ENCODE measurements at places on chromosomes 12 and 14. TPM values are rescaled to one million over a fixed set of nuclear protein-coding genes. Genes with fewer than 3 reads are reported as not detected.

GRCh38 chr12:112239020-112239419, 113.7 kb downstream of the TRAFD1 start:
- no peak for DNase-seq

Gene AMN
- total RNA-seq, result not detected

DNA sequence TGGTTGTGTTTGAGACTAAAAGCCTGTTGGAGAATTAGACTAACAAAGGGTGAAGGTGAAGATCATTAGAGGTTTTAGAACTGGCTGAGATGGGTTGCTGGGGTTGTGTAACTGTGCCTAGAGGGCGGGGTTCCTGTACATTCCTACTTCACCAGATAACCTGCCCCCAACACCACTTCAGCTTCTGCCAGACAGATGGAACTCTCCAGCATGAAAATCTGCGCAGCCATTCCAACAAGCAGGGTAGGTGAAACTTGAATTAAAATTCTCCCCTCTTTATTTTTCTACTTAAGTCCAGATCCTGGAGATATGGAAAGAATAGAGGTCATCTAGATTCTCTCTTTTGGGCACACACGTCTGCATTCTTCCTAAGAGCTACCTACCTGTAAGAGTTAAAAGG, 6.0 kb downstream of the FOXG1 start:
- no peak for DNase-seq

DNA sequence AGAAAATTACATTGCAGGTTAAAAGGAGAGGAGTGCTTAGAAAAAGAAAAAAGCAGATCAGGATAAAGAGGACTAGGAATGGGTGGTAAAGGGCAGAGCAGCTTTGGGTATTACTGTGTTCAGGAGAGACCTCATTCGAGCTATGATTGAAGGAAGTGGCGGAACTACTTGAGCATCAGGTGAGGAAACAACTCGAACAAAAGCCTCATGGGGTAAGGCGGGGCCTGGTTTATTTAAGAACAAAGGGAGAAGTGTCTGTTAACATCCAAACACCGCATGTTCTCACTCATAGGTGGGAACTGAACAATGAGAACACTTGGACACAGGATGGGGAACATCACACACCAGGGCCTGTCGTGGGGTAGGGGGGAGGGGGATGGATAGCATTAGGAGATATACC, 444.6 kb upstream of the CCDC196 start:
- no peak for DNase-seq

Gene ENDOU
- not detected for total RNA-seq

GRCh38 chr14:82897469-82898308, 1364.0 kb upstream of the SEL1L start:
- DNase-seq, result no peak

DNA sequence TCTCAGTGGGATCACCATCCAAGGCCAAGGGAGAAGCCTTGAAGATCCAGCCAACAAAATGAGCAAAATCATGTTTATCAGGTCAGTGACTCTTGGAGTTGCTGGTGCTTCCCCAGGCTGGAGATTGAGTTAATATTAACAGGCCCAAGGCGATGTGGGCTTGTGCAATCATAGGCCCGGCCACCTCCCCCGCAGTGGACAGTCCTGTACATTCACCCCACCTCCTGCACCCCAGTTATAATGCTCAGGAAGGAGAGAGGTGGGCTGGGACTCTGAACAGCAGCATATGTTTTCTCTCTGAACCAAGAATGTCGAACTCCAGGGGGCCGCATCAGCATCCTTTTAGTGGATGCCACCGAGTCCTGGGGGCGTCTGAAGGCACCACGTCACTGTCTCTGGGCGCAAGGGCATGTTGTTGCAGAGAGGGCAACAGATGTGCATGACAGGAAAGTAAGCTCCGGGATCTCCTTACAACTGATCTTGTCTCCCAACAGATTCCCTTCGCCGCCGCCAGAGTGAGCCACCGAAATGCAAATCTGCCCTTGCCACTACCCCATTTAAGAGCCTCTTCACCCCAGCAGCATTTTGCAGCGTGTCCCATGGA, 32.2 kb upstream of the SERPINA6 start:
- peak; percentile 70 for DNase-seq

GRCh38 chr14:59091404-59091803, 97.1 kb upstream of the DAAM1 start:
- no peak for DNase-seq

DNA sequence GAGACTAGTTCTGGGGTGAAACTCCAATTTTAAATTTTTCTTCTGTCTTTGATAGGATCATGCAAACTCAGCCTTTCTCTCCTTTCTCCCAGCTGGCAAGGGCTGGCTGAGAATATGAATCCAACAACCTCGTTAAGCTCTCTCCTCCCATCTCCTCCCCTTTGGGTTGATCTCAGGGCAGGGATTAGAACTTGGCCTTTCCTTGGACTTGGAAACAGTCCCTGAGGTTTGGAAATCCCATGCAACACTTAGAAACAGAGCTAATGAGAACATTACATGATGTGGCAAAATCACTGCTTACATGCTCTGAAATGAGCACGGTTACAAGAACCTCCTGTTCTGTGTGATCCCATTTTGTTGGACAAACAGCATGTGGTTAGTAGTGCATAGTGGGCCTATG, 31.6 kb downstream of the ACACB start:
- no peak for DNase-seq

Gene OTX2
- not detected for total RNA-seq

Gene SOAT2
- not detected for total RNA-seq

- no peak for DNase-seq
Observed at GRCh38 chr14:100536121-100536510, 51.1 kb downstream of the BEGAIN start.

Gene AICDA
- 1.1 TPM for total RNA-seq

- no peak for DNase-seq
Observed at GRCh38 chr12:128662101-128662500, 161.7 kb downstream of the SLC15A4 start.

GRCh38 chr12:85949253-85949652, 75.2 kb downstream of the NTS start:
- DNase-seq, result no peak

Gene CPNE6
- total RNA-seq, result not detected

Gene TMTC2
- total RNA-seq, result 17.3 TPM

Gene PSMD9
- total RNA-seq, result 95.1 TPM

Gene FGF6
- not detected for total RNA-seq

- DNase-seq, result no peak
Observed at GRCh38 chr12:97493731-97494130, 31.1 kb downstream of the RMST start.

DNA sequence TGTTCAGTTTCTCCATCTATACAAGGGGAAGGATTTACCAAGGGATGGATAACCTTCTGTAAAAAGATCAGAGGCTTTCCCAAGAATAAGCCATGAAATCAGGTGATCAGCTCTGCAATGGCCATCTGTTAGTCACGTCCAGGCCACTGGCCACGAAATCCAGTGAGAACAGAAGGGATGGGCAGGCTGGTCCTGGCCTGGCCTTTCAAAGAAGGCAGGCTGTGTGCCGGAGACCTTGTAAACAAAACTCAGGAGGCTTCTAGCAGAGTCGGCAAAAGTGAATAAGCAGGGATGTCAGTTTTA, 68.5 kb downstream of the RNF34 start:
- DNase-seq, result peak; percentile 6

DNA sequence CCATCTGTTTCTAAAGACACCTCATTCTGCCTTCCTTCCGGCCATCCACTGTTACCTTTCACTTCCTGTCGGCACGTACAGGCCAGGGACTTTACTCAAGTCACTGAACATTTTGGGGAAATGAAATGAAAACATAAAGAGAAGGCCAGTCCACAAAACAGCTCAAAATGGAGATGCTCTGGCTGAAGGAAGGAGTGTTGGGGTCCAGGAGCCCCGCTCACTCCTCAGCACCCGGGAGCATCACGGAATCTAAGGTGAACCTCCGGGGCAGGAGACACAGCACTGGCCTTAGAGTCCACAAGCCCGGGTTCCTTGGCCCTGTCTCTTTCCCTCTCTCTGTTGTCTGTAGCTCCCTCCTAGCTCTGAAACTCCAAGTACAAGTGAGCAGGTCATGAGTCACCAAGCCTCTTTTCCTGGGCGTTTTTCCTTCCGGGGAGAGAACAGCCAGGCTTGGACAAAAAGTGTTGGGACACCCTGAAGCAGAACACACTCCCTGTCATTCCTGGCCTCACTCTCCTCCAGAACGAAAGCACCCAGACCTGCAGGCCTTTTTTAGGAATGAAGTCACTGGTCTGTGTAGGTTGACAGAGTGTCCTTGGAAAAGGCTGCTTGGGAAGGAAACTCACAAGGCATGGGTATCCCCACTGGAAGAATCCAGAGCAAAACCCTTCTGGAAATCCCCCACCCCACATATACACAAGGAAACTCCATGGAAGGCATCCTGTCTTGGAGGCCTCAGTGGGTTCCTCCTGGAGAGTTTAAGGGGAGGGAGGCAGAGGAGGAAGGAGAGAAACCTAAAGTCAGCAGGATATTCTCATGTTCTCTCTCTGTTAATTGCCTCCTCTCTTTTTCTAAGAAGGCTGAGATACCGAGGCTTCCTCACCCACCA, 245.3 kb downstream of the ZFP36L1 start:
- DNase-seq, result peak; percentile 5

Measured in SK-MEL-5 (cell line).